ENCODE measurements at places on chromosomes 1 and 21.

DNA sequence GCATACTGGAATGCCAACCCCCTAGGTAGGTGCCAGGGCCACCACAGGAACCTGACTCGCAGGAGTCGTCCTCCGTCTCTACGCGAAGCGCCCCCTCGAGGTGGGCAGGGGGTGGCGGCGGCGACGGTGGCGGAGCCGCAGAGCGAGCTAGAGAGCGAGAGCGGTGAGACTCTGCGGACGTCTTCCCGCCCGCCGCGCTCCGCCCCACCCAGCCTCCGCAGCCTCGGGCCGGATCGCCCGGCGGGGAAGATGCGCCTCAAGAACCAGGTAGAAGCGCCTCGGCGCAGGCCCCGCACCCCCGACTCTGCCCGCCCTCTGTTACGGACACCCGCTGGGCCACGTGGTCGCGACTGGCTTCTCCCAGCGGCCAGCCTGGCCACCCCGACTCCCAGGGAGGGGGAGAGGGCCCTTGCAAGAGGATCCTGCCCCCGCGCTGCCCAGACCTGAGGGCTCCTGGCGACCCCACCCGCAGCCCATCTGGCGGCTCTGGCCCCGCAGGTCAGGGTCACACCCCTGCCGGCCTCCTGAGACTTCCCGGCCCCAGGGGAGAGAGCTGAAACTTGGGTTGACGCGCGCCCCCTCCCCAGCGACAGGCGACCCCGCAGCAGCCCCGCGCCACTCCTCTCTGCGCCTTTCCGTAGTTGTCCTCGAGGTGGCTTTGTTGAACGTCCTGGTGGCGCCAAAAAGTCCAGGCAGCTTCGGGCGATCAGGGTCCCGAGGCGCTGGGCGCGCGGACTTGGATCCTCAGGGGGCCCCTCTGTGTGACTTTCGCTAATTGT is 24.4 kb upstream of the AGBL4 start:
- no peak for DNase-seq

GRCh38 chr1:209844695-209845407 is 17.1 kb downstream of the UTP25 start:
- DNase-seq = no peak

- no peak for DNase-seq
These were observed 275.5 kb downstream of the TPR start for GRCh38 chr1:186099336-186100104.

GRCh38 chr1:171494076-171494475 is 8.7 kb downstream of the PRRC2C start:
- DNase-seq = no peak

GRCh38 chr1:172244865-172245264 is 175.6 kb upstream of the C1orf105 start:
- DNase-seq = no peak

DNA sequence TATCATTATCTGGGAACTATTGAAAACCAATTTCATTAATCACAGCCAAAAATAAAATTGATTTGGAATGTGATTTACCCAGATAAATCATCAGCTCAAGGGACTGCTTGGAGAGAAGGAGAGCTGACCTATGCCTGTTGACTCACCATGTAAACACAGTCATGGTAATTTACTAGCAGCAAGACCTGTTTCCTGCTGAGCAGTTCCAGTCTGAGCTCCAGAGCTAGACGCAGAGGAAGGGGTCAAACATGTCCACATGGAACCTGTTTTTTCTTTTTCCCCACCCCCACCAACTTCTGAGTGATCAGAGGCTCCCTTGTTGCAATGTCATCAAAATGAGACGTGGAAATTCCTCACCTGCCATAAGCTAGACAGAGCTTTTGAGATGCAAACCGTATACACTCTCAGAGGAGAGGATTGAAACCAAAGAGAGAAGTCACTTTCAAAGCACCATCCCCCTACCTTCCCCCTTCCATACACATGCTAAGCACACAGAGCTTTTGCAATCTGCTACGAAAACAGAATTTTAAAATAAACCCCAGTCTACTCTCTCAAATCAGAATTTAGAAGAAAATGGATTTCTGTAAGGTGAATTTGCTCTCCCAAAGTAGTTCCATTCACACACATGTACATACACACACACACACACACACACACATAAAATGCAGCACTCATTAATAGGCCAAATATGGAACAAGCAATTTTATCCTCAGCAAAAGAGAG is 55.9 kb upstream of the PTGFRN start:
- no peak for DNase-seq

GRCh38 chr1:86356247-86356646 is 39.9 kb downstream of the ODF2L start:
- DNase-seq = no peak

GRCh38 chr1:145887631-145888030 is 2.0 kb upstream of the ANKRD35 start:
- DNase-seq = no peak

- no peak for DNase-seq
These were observed 59.6 kb upstream of the C1orf87 start for GRCh38 chr1:60133000-60133673.

GRCh38 chr1:206958144-206958543 is 11.9 kb upstream of the PIGR start:
- DNase-seq = no peak

- DNase-seq = no peak
These were observed 329.3 kb upstream of the PRMT6 start for GRCh38 chr1:106727171-106727570.

DNA sequence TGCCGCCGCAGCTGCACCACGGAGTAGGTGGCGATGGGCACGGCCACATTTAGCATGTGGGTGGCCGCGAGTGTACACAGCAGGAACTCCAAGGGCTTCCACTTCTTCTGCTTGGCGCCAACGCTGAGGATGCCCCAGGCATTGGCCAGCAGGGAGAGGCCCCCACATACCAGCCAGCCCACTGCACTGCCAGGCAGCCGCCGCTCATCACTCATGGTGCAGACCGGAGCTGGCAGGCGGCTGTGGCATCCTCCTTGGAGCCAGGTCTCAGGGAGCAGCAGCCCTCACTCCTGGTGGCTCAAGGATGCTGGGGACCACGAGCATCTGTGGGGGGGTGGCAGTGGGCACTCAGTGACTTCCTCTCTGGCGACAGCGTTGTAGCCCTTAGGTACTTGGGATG is 6.2 kb downstream of the GPR153 start:
- DNase-seq = no peak

DNA sequence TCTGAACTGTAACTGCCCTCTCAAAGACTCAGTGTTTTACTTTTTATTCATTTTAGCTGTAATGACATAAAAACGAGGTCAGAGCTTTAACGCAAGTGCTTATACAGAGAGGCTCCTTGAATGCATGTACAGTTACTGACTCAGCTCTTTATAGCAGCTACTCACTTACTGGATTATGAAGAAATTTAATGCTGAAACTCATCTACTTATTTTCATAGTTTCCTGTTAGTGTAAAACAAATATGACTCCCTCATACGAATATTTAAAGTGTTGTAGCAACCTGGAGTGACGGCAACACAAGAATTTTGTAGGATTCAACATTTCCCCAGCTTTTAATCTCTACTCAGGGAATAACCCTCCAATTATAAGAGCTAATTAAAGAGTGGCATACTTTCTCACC is 32.7 kb downstream of the ADSS2 start:
- no peak for DNase-seq

GRCh38 chr1:3443807-3444206 is 10.7 kb upstream of the ARHGEF16 start:
- no peak for DNase-seq

DNA sequence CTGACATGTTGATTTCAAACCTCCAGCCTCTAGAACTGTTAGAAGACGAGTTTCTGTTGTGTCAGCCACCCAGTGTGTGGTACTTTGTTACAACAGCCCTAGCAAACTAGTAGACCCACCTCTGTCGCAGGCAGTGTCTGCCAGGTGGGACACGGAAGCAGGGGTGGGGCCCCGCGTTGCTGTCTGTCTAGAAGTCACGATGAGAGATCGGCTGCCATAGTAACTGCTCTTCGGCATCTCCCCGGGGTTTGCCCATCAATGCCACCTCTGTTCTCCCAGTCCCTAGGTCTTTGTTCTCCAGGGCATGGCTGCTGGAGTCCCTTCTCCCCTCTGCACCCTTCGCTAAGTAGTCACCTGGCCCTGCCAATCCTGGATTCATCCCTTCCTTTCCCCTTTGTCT is 15.2 kb upstream of the CLSTN1 start:
- DNase-seq = no peak

DNA sequence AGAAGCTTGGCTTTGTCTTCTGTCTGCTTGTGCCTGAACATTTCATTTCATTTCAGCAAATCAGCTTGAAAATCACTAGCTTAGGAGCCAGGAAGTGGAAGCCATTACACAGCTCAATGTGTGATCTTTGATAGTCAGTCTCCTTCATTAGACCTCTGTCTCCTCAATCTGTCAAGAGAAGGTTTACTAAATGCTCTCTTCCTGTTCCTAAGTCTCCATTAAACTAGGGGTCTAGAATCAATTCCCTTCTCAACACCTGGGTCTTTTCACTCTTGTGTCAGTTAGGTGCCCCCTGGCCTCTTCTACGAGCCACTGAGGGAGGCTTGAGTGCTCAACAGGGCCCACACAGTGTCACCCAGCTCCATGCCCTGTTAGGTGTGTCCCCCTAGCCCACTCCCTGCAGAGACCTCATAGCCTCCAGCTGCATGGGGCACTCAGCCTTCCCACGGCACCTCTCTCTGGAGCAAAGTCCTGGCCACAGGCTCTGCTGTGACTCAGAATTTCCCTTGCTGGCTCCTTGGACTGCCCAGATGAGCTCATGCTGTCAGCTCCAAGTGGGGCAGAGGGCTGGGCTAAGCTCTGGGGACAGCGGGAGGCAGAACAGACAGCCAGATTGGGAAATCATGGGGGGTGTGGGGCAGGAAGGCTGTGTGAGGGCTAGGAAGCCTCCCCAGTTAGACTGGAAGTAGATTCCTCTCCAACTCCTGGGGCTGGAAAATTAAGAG is 115.7 kb upstream of the IPO9 start:
- no peak for DNase-seq

- no peak for DNase-seq
These were observed 43.4 kb downstream of the NMNAT2 start for GRCh38 chr1:183374825-183375224.

DNA sequence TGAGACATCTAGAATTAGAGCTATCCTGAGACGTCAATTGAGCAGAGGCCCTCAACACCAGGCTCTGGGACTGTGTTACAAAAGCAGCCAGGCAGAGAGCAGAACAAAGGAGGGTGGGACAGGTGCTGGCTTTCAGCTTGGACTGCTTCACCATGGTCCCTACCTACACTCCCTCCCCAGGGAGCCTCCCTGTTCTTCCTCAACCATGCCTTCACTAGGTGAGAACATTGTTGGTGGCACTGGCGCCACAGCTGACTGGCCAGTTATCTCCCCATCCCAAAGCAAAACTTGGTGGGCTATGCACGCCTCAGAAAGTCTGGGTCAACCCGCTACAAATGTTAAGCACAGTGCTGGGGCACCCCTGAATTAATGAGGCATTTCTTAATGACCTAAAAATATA is 87.8 kb downstream of the NMNAT2 start:
- no peak for DNase-seq

GRCh38 chr1:109160071-109160840 is 46.3 kb downstream of the ELAPOR1 start:
- no peak for DNase-seq

DNA sequence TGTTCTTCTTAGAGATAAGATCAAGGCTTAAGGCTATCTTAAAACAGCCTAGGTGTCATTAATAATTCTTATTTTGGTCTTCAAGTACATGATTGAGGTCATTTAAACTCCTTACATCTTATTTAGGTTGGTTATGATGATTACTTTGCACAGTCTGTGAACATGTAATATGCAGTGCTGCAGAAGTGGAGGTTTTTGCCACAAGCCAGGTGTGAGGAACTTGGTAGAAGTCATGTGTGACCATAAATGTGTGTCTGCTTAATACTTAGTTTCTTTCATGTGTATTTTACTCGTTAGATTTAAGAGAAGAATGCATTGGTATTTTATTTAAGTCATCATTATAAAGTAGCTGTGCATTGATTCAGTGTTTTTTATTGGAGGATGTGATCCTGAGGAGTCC is 10.1 kb downstream of the ATG4C start:
- DNase-seq = no peak

- DNase-seq = peak; percentile 68
These were observed 595 bp upstream of the CAP1 start for GRCh38 chr1:40039757-40040510.

DNA sequence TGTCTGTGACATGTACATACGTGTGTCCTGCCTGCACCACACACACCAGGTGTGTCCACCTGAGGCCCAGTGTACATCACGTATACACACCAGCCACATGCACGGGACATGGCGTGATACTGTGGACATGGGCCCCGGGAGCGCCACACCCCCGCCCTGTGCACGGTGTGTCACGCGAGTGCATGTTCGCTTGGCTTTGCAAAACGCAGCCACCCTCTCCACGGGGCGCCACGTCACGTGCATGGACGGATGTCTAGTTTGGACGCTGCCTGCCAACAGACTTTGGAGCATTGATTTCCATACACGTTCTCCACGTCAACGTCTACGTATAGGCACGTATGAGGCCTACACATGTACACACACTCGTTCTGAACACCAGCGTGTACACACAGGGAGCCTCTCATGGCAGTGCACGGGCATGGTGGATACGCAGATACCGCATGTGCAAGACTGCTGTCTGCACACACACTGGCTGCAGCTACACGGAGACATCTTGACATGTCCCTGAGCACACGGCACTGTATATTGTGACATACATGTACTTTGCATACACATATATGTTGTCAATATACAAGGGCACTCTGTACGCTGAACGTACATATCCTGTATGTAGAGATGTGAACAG is 2.7 kb downstream of the TMEM240 start:
- DNase-seq = no peak

DNA sequence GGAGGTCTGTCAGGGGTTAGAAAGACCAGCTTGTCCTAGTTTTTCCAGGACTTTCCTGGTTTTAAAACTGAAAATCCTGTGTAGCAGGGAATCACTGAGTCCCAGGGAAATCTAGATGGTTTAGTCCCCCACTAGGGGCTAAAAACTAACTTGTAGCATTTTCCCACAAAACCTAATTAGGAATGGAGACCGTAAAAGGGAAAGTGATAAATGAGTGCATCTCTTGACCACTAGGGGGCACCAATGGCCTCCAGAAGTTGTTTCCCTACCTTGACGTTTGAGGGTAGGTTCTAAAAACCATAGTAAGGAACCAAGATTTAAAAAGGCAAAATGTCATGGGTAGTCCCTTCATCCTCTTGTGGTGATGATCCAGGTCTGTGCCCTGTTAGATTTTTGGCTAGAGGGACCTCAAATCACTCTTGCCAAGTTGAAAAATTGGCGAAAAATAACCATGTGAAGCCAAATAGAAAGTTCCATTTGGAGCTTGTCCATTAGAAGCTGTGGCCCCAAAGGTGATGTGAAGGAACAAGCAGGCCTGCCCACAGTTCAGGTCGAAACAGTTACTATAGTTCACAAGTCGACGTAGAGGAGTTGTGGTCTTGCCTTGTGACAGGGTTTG is 24.5 kb downstream of the CLIC6 start:
- no peak for DNase-seq

- peak; percentile 19 for DNase-seq
These were observed 532.2 kb downstream of the MATN1 start for GRCh38 chr1:30191154-30191702.

Data from stimulated activated CD4-positive, alpha-beta T cell treated with anti-CD3 and anti-CD28 coated beads, TNF-alpha, amount 100 ng/mL, for 48 hours (primary cell).